ENCODE measurements at places on chromosomes 1 and 21. TPM values are rescaled to one million over a fixed set of nuclear protein-coding genes. Genes with fewer than 3 reads are reported as not detected.

Gene NHLH1
- 0.24 TPM for total RNA-seq

Gene LENEP
- total RNA-seq: not detected

Gene CACNA1S
- total RNA-seq: not detected

Gene ATP5PB
- 59.9 TPM for total RNA-seq

Gene CD1D
- total RNA-seq: not detected

Gene EDARADD
- 1.5 TPM for total RNA-seq

Gene KRTAP21-2
- not detected for total RNA-seq

Gene KLHDC8A
- not detected for total RNA-seq

Gene OR6K3
- not detected for total RNA-seq

Gene ADAM30
- total RNA-seq: not detected

Gene MMEL1
- total RNA-seq: 1.4 TPM
